Effector CD4-positive, alpha-beta T cell (primary cell): ENCODE measurements at places on chromosomes 4 and X.

GRCh38 chr4:150725957-150726523 lies 144.1 kb downstream of the MAB21L2 start:
- DNase-seq, result no peak

GRCh38 chr4:1416948-1417260 lies 10.7 kb upstream of the NKX1-1 start:
- no peak for DNase-seq

DNA sequence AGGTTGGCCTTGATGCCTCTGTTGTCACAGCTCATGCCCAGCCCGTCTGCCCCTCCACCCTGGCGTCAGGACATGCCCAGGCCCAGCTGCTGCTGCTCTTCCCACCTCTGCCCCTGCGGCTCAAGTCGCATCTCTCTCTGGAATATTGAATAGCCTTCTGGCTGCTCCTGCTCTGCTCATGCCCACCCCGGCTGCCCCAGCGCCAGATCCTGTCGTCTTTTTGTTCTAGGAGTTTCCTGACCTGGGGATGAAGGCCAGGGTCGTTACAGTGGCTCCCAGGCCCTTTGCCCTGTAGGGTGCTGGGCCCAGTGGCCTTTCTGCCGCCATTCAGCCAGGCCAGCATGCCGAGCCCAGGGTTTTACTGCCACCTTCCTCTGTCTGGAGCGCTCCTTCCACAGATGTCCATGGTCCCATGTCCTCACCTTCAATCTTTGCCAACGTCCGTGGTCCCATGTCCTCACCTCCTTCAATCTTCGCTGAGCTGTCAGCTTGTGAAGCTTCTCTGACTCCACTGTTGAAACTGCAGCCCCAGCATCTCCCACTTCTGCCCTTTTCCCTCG lies 9.7 kb downstream of the MAEA start:
- no peak for DNase-seq

- no peak for DNase-seq
Observed at GRCh38 chr4:153274967-153275366, 69.5 kb upstream of the MND1 start.

DNA sequence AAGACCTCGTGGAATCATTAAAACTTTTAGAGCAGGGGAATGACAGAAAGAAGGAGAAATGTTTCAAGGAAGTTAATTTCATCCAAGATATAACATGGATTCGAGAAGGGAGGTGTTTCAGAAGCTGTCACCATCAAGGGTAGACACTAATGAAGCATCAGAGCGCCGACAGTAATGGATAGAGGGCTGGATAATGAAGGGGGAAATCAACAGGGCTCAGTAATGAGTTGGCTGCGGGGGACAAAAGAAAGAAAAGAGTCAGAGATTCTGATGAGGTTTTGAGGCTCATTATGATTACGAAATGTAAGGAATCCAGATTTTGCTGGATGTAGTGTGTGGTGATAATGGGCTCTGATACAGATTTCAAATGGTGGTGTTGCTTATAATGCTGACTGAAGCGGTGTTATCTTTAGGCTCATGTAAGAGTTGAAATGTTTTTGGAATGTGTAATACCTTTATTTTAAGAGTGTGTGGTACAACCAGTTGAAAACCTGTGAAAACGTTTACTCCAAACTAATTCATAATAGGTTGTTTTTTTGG lies 39.3 kb upstream of the TENM3 start:
- no peak for DNase-seq

DNA sequence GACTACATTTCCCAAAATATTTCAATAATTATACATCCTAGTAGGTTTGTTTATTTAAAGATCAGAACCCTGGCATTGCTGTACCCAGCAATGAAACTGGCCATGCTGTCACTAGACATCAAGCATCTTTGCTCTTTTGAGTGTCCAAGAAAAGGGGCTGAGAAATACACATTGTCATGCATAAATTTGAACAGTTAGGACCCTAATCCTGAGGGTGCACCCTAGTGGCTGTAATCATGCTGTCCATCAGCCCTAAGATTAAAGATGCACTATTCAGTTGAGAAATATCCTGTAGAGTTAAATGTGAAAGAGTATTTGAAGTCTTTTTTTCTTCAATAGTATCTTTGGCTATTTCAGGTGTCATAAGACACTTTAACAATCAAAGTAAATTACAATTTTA lies 108.8 kb downstream of the NFKB1 start:
- DNase-seq, result no peak

DNA sequence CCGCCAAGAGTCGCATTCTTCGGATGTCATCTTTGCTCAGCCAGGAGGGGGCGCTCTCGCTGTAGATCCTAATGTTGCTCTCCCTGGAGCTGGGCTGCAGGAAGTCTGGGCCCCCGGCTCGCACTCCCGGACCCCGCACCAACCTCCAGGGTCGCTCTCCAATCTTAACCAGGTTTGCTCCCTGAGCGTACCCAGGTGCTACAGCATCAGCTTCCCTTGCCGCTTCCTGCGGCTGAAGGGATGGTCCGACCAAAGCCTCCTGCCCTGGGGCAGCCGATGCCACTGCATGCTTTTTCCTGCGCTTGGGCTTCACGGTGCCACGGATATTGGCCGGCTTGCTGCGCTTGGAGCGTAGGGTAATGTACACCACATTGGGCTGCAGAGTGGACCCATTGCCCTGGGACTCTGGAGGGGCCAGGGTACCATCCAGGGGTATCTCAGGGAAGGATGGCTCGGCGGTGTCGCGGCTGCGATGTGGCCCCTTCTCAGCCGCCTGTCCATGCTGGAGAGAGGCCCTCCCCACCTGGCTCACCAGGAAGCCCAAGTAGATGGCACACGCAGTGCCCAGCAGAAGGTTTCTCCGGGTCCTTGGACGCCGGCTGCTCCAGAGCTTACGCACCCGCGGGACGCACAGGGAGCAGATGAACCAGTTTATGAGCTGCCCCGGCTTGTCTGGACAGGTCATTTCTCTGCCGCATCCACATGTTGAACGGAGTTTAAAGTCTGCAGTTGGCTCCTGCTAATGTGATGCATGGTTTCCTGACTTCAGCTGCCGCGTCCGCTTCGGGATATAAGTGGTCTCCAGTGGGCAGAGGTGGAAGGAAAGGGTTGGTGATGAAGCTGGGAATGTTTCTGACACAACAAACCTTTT lies 1.9 kb downstream of the GASK1B start:
- DNase-seq, result no peak

DNA sequence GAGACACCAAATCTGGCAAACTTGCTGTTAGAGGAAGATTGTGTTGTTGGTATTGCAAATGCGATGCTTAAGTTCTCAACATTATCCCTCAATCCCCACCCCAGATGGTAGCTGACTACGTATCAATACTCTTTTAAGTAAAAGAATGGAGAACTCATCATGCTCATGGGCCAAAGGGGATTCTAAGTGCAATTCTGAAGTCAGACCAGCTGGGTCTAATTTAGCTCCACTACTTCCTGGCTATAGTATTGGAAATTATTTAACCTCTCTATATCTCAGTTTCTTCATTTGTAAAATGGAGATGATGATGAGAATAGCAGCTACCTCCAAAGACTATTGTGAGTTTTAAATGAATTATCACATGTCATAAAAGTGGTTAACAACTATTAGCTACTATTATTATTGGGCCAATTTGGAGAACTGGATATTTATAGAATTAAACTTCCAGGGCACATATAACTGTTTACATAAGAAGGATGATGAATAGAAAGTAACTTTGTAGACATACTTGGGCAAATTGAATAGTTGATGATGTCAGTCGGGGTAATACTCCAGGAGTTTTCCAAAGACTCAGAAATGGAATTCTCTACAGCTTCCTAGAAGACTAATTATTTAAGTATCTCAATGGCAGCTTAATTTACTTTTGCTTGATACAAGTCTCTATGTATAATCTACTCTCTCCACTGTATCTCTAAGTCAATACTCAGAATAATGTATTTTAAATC lies 5.0 kb upstream of the SLAIN2 start:
- DNase-seq, result no peak

- no peak for DNase-seq
Observed at GRCh38 chr4:7391637-7392437, 42.9 kb downstream of the PSAPL1 start.

GRCh38 chrX:72394518-72395170 lies 88.9 kb upstream of the CITED1 start:
- no peak for DNase-seq

GRCh38 chr4:38509551-38509950 lies 154.4 kb upstream of the KLF3 start:
- peak; percentile 26 for DNase-seq

DNA sequence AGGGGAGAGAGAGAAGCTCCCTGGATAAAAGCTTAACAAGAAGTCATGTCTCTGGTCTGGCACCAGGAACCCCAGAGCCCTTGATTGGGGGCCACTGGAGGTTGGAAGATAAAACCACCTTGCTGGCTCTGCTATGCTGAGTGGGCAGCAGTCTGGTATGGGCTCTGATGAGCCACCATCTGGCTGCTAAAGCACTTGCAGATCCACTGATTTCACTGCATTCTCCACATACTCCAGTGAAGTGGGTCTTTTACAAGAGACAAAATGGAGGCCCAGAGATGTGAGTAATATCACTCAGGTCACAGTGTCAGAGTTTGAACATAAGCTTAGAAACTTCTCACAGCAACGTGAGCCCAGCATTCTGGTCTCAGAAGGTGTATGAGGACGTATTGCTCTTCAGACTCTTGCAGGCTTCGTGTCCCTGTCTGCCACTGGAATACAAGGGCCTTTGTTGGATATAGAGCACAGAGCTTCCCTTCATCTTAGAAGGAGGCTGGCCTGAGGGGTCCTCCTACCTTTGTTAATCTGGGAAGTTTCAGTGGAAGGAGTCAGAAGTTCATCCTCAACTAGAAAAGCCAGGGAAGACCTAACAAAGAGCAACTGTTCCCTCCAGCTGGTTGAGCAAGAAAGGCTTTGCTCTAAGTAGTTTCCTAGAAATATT lies 11.8 kb downstream of the CLDN2 start:
- DNase-seq, result no peak

DNA sequence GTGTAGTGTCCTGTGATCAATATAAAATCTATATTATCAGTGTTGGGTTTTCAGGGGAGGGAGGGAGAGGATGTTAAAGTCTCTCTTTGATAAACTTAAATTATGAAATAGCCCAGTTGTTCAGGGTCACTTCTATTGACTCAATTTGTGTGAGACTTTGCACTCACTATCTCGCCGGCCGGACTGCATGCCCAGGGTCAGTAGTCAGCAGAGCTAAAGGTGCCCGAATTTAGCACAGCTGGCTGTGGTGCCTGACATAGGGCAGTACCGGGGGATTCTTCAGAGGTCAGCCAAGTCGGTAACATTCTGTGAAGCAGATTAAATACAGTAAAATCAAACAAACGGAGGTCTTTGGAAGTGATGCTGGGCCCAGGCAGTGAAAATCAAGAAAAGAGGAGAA lies 19.2 kb downstream of the GABRQ start:
- no peak for DNase-seq

GRCh38 chr4:189124149-189124758 lies 816.4 kb upstream of the FRG1 start:
- DNase-seq, result no peak

- no peak for DNase-seq
Observed at GRCh38 chr4:103918214-103918613, 198.4 kb upstream of the TACR3 start.

GRCh38 chr4:123435246-123436113 lies 38.9 kb downstream of the SPRY1 start:
- DNase-seq, result no peak

DNA sequence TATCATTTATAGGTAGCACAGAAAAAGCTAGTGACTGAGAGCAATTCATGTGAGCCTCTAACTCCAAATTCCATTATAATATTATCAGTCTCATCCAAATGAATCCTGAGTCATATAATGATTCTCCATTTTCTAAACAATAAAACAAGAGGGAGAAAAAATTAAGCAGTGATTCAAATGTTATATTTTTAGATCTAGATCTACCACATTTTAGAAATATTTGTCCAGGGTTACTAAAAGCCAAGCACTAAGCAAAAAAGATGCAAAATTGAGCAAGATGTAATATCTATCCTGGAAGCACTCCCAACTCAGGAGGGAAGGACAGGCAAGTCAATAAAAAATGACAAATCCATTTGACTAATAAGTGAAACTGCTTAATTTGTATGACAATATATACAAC lies 172.8 kb downstream of the FBXW7 start:
- no peak for DNase-seq

DNA sequence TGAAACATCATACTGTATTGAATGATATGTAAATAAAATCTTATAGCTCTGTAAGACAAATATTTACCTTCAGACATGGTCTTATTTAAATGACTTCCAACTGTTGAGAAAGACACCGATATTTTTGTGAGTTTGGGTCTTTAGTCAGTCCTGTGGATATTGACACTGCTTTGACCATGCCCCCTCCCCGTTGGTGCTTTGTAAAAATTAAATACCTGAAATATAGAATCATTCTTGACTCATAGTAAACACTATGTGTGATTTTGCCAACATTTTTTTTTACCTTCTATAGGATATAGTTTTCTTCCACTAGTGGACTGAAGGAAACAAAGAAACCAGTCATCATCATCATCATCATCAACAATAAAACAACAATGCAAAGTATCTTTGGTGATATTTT lies 114.3 kb upstream of the HS3ST1 start:
- DNase-seq, result no peak

GRCh38 chr4:87375719-87376291 lies 15.2 kb downstream of the HSD17B11 start:
- no peak for DNase-seq

- DNase-seq, result no peak
Observed at GRCh38 chr4:72390409-72390808, 178.6 kb downstream of the ADAMTS3 start.

- no peak for DNase-seq
Observed at GRCh38 chrX:37553476-37553875, 18.0 kb upstream of the LANCL3 start.

GRCh38 chr4:182495645-182496385 lies 252.6 kb downstream of the TENM3 start:
- DNase-seq, result no peak

DNA sequence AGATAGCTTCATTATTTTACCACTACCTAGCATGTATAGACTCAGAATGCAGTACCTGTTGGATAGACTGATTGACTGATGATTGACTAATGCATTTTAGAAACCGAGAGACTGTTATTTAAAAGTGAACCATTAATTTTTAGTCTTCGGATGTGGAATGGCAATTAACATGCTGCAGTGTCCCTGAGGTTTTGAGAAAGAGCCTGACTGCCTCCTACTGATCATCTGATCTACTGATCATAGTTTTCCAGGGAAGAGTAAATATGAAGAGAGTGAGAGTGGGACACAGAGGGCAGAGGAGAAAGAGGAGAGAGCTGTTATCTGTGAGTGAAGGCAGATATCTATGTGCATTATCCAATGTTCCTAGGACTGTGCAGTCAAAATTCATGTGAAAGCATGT lies 764.7 kb downstream of the TRIML1 start:
- DNase-seq, result no peak
